ENCODE measurements at places on chromosomes 6 and 20.

- no peak for DNase-seq
These were observed 10.8 kb upstream of the SF3B5 start for GRCh38 chr6:144106206-144106605.

- DNase-seq: no peak
These were observed 17.1 kb downstream of the IRF4 start for GRCh38 chr6:408599-409102.

DNA sequence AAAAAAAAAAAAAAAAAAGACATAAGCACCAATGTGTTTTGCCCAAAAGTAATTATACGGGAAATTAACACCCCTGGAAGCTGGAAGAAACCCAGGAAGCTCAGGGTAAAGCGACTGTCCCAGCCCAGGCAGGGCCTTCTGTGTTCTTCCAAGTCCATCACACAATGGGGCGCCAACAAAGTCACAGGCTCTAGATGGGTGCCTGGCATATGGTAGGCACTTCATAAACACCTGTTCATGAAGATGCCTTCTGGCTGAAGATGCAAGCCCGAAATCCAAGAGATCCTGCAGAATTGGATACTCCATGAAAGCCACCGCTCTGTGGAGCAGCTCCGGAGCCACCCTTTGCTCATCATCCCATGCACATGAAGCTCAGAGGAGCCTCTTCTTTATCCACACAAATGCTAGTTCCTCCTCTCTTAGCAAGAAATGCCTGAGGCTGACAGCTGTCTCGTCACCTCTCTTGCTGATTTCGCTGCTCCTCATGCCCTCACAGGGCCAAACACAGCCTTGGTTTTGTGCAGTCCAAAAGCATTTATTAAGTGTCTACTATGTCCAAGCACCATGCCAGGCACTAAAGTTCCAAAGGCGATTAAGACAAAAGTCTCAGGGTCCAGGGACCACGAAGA lies 76.6 kb downstream of the TRERF1 start:
- DNase-seq: no peak

DNA sequence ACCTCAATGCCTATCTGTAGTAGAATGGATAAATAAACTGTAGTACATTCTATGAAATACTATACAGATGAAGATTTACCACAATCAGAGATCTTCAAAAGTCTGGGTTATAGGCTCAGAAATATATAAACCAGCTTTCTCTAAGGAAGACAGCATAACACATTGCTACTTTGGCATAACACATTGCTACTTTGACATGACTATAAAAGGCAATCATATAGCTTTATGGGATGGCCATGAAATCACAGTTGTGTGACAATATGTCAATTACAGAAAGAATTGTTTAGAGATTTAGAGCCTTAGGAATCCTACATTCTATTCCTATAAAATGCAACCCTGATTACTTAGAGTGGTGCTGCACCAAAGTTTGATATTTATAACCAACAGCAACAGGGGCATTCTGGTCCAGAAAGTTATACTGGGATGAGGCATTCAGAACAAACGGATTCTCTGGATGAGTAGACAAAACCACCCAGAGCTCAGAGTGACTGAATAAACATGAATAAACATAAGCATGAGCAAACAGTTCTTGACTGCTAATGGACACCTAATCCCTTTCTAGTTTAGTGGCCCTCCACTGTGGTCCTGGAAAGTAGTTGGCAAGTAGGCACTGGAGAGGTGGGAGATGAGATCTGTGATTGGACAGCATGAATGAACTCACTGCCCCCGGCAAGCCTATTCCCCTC lies 12.0 kb downstream of the TTI1 start:
- DNase-seq: no peak

GRCh38 chr6:5786321-5786968 lies 220.3 kb downstream of the NRN1 start:
- no peak for DNase-seq

DNA sequence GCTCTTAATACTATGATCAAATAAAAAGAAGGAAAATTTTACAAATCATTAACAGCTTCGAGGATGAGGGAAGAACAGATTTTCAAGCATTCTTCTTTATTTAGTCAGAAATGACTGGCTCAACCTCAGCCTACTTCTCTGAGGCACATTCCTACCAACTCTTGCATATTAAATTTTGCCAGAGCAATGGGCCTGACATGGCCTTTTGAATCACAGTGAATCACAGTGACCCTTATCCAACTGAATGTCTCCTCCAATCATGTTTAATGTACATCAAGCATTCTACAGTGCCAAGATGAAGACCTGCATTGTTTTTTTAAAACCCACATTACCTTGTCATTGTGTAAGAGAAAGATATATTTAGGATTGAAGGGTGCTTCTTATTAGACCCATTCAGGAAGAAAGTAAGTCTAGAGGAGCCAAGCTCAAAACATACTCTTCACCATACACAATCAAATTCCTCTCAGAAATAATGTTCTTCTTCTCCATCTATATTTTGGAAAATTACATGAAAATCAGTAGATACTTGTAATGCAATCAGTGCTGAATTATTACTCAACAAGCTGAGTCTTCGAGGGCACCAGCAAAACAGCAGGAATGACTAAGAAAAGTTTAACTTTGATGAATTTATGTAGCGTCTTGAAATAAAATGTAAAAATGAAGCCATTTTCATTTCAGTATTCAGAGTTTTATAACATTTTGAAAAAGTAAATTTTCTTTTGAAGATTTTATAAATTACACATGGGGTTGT lies 44.1 kb upstream of the MOXD1 start:
- no peak for DNase-seq

All from stimulated activated CD4-positive, alpha-beta T cell treated with anti-CD3 and anti-CD28 coated beads, TNF-alpha, amount 100 ng/mL, for 24 hours (primary cell).